CD8-positive, alpha-beta memory T cell (primary cell): ENCODE measurements at places on chromosomes 7 and 10. TPM values are rescaled to one million over a fixed set of nuclear protein-coding genes. Genes with fewer than 3 reads are reported as not detected.

GRCh38 chr7:112986256-112987031 is 100.2 kb downstream of the GPR85 start:
- no peak for DNase-seq
- H3K27ac ChIP-seq, result no peak overlapping the region
- H3K4me3 ChIP-seq, result no peak overlapping the region
- no peaks in the 10 kb centered on the region for H3K4me1 ChIP-seq
- H3K27me3 ChIP-seq, result no peaks in the 10 kb centered on the region

DNA sequence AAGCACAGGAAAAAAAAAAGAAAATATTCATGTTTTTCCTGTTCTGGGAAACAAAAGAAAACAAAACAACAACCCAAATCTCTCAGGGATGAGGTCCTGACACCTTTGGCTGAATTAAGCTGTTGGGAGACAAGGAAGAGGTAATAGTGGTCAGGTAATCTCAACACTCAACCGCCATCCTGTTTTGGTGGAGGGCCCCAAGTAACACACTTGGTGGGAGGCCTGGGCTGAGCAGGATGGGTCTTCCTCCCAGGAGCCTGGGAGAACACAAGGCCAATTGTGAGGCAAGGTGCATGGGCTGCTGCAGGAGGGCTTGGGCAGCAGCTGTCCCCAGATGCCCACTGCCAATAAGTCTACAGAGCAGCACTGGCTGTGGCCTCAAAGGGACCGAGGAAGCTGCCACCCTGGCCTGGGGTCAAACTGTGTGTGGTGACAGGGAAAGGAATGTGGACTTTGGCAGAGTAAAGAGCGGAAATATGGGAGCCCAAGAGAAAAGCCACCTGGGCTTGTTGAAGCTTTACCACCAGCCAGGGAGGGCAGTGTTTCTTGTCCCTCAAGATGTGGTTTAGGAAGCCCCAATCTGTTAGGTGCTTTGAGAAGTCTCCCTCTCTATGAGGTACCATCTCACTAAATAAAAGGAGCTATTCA is 93.5 kb upstream of the SLC25A13 start:
- H3K27me3 ChIP-seq, result no peaks in the 10 kb centered on the region
- H3K4me1 ChIP-seq, result no peaks in the 10 kb centered on the region

DNA sequence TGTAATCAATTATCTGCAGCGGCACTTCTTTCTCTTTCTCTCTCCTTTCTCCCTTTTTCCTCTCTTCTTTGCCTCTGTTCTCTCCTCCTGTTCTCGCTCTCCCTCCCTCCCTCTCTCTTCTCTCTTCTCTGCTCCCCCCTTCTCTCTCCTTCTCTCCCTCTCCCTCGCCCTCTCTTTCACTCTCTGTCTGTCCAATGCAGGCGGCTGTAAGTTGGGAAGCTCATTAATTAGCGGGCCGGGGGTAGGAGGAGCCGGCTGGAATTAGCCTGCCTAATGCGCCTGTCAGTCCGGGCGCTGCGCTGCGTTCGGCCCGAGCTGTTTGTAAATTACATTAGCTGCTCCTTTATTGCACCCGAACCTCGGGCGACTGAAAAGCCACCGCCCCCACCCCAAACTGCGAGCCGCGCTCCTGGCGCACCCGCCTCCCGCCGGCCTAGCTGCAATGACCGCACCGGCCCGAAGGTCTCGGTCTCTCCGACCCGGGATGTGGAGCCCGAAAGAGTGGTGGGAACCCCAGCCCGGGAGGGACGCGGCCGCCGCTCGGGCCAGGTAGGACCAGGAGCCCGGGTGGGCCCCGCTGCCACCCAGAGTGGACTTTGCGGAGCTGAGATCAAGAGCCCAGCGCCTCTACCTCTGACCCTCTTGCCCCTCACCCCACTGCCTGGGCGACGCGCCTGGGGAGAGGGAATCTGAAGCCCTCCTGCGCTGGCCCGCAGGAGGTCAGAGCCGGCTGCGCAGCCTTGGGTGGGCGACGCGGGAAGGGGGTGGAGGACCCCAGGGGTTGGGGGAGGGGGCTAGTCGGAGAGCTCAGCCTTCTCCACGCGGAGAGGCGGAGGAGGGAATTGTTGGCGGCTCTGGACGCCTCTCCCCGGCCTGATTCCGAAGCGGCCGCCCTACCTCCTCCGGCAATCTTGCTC is at the start of gene LBX1:
Gene LBX1, minus strand, starts transcription at position 198 of the 917 bp plus-strand sequence. CDS start 648 bp downstream, outside the sequence.
- no peak within 1 kb of the TSS for H3K27ac ChIP-seq
- peaks cover 91% of the 10 kb centered on the region for H3K27me3 ChIP-seq
- no peaks in the 10 kb centered on the region for H3K36me3 ChIP-seq
- no peak within 1 kb of the TSS for H3K4me3 ChIP-seq
- DNase-seq, result no peak

The THSD7A gene
- total RNA-seq, result not detected
